ENCODE measurements at places on chromosomes 16 and 17. TPM values are rescaled to one million over a fixed set of nuclear protein-coding genes. Genes with fewer than 3 reads are reported as not detected.

DNA sequence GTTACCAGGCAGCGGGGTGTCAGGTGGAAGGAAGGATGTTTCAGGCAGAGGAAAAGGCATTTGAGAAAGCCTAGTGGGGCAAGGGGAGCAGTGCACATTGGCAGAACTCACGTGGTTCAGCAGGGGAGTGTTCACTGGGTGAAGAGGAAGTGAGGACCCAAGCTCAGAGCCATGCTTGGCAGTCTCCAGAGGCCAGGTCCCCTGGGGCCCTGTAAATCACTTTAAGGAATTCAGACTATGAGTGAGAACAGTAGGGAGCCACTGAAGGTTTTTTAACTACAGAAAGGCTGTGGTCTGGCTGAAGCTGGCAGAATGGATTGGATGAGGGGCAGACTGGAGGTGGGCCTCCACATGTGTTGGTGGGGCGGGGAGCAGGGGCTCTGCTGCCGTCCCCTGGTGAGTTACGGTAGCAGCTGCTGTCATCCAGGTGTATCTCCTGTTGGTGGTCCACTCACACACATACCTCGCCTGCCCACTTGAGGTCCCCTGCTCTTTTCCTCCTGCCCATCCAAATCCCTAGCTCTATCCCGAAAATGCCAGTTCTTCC lies 5.1 kb downstream of the CLEC16A start:
- DNase-seq: no peak
- no peaks in the 10 kb centered on the region for H3K36me3 ChIP-seq
- H3K27ac ChIP-seq: peak overlapping the region; percentile 28
- no peaks in the 10 kb centered on the region for H3K27me3 ChIP-seq

DNA sequence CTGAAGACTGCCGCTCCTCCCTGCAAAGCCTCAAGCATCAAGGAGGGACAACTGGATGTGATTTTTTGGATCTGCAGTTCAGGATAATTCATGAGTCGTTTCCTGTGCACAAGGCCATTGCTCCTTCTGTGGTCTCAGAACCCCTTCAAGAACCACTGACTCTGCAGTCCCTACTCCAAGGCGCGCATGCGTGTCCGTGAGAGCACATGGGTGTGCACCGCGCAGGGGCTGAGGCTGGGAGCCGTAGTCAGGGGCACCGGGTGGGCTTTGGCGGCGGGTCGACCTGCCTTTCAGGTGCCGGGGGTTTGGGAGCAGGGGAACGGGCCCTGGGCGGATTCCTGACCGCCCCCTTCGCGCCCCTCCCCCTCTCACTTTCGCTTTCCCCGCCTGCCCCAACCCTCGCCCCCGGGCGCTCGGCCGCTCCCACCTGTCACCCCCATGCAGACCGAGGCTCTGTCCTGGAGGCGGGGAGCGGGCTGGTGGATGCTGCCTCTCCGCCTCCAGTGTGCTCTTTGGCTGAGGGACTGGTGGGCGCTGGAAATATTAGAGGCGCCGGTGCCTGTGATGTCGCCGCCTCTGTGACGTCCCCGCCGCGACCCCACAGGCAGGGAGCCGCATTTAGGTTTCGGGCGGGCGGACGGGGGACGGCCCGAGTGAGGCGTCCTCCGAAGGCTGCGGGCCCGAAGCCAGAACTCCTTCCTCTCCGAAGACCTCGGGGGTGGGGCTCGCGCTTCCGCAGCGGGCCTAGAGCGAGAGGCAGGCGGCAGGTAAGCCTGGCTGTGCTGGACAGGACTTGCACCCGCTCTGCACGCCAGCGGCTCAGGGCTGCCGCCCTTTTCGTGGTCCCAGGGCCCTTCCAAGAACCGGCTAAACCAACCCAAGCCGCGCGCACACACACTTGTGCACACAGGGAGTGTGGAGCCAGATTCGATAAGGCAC lies at the start of gene SPATA32:
TSS of gene SPATA32 (minus strand) at position 518 of the 939 bp plus-strand sequence. CDS start at position 440, 78 bp downstream.
- no peak within 1 kb of the TSS for H3K27ac ChIP-seq
- H3K36me3 ChIP-seq: no peaks in the 10 kb centered on the region
- H3K4me1 ChIP-seq: no peaks in the 10 kb centered on the region
- H3K27me3 ChIP-seq: peaks cover 3% of the 10 kb centered on the region

GRCh38 chr17:8287651-8288335 lies 677 bp upstream of the RANGRF start:
- H3K27ac ChIP-seq: peak overlapping the region; percentile 96
- H3K27me3 ChIP-seq: no peaks in the 10 kb centered on the region
- H3K36me3 ChIP-seq: no peaks in the 10 kb centered on the region
- H3K4me1 ChIP-seq: peaks cover 6% of the 10 kb centered on the region
- H3K4me3 ChIP-seq: peak overlapping the region; percentile 95

DNA sequence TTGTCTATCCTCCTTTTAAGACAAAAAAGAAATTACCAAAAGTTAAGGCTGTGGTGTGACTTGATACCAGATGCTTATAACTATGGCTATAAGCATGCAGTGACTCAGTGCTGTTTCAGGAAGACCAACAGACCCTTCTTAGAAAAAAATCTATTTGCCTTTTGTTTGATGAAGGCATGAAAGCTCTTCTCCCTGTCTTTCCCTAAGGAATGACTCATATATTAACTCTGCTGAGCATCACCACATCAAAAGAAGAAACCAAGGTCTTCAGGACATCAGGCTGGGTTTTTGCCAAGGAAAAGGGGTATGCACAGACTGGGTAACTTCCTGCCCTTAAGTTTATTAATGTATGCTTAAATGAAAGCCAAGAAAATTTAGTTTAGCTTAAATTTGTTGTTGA lies 47.1 kb downstream of the VMP1 start:
- H3K4me3 ChIP-seq: no peak overlapping the region
- no peak overlapping the region for H3K27ac ChIP-seq
- DNase-seq: no peak
- no peaks in the 10 kb centered on the region for H3K27me3 ChIP-seq
- H3K36me3 ChIP-seq: peaks cover 3% of the 10 kb centered on the region

DNA sequence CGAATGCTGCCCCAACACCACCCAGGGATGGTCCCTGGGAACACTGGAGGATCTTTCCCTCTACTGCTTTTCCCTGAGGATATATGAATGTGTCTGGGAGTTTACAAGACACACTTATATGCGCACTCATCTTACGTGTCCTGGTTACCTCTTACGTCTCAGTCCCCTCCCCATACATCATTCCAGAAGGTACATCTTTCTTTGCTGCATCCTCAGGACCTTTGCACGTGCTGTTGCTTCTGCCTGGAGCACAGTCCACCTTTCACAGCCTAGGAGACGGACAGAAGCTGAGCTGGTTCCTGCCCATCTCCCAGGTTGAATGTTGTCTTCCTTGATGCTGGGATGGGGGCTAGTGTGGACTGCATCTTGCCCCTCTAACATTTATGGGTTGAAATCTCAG lies 153.0 kb upstream of the FOXF1 start:
- DNase-seq: no peak
- no peaks in the 10 kb centered on the region for H3K4me1 ChIP-seq
- no peak overlapping the region for H3K4me3 ChIP-seq
- H3K27ac ChIP-seq: no peak overlapping the region
- H3K36me3 ChIP-seq: peaks cover 11% of the 10 kb centered on the region
- peaks cover 7% of the 10 kb centered on the region for H3K27me3 ChIP-seq

- H3K27ac ChIP-seq: no peak overlapping the region
- no peak overlapping the region for H3K4me3 ChIP-seq
- H3K27me3 ChIP-seq: no peaks in the 10 kb centered on the region
- no peaks in the 10 kb centered on the region for H3K36me3 ChIP-seq
- DNase-seq: no peak
Measured at GRCh38 chr16:48912360-48912759, 302.4 kb upstream of the N4BP1 start.

DNA sequence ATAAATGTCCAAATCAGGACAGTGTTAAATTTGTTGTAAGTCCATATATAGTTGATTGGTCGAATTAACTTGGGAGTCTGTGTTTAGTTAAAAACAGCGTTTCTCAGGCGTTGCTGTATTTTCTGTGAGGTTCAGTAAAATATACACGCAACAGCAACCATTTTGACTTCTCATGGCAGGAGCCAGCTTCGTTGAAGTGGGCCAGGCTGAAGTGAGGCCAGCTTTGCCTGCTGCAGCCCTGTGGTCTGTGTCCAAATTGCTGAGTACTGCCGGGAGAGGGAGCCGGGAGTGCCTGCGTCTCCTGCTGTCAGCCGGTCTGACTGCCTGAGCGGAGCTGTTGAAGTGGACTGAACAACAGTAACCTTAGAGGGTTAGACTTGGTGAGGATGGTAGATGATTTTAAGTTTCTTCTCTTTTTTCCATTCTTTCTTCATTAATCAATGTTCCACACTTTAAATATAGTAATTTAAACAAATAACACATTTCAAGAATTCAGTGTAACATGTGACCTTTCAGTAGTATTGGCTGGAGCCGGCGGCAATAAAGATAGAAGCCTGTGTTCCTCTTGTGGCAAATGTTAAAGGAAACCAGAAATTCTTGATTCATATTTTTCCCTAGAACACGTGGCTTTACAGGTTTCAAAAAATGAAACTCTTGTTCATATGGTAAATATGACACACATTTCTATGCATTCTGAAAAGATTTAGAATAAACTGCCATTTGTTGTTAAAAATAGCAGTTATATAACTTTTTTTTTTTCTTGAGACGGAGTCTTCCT lies 37.0 kb upstream of the ZNF750 start:
- H3K36me3 ChIP-seq: peaks cover 10% of the 10 kb centered on the region
- H3K27ac ChIP-seq: no peak overlapping the region
- DNase-seq: peak; percentile 75
- peaks cover 1% of the 10 kb centered on the region for H3K27me3 ChIP-seq
- peaks cover 34% of the 10 kb centered on the region for H3K4me1 ChIP-seq
- H3K4me3 ChIP-seq: no peak overlapping the region

GRCh38 chr17:57294629-57295501 lies 38.5 kb downstream of the MSI2 start:
- H3K4me1 ChIP-seq: peaks cover 34% of the 10 kb centered on the region
- H3K4me3 ChIP-seq: peak overlapping the region; percentile 79
- peak overlapping the region; percentile 93 for H3K27ac ChIP-seq
- peaks cover 4% of the 10 kb centered on the region for H3K27me3 ChIP-seq
- peaks cover 21% of the 10 kb centered on the region for H3K36me3 ChIP-seq

DNA sequence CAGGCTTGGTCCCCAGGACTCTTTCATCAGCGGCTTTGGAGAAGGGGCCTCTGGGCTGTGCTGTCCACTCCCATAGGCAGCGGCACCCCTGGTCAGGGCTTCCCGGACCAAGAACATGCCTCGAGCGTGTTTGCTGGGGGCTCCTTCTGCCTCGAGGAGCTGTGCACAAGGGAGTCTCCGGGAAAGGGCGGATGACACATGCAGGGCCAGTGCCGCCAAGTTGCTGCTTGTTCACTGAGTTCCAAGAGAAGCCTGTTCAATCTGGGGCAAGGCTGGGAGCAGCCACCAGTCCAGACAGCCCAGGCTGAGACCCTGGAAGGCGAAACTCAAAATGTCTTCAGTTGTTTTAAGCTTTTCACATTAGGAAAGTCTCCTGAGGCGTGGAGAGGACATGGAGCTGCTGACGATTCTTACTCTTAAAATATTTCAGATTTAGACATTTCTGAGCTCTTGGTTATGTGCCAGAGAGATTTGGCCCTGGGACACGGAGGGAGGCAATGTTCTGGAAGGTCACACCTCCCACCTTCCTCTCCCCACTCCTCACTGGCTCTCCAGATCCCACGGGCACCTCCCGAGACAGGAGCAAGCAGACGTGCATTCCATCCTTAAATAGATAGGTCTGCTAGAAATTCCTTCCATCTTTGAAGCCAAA lies 84.5 kb upstream of the ZNF469 start:
- H3K4me3 ChIP-seq: no peak overlapping the region
- H3K4me1 ChIP-seq: peaks cover 27% of the 10 kb centered on the region
- no peak for DNase-seq
- H3K27me3 ChIP-seq: peaks cover 23% of the 10 kb centered on the region
- peaks cover 5% of the 10 kb centered on the region for H3K36me3 ChIP-seq
- no peak overlapping the region for H3K27ac ChIP-seq

DNA sequence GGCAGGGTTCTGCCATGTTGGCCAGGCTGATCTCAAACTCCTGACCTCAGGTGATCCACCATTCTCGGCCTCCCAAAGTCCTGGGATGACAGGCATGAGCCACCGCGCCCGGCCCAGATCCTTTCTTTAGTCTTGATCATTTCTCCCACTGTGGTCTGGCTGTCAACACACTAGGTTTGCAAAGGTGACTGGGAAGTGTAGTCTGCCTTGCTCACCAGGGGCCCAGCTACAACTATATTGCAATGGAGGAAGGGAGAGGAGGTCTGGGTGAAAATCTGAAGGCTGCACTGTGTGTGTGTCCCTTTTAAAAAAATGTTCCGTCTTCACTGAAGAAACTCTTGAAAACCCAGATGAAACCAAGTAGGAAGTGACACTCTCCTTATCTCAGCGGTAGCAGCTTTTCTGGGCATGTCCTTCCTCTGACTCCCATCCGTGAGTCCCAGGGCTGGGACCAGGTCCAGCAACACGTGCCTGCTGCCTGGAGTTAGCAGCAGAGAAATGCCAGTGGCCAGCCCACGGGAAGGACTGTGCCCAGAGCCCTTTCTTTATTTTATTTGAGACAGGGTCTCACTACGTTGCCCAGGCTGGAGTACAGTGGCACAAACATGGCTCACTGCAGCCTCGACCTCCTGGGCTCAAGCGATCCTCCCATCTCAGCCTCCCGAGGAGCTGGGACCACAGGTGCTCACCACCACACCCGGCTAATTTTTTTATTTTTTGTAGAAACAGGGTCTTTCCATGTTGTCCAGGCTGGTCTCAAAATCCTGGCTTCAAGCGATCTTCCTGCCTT lies 17.8 kb upstream of the KIF19 start:
- no peak for DNase-seq
- H3K4me3 ChIP-seq: no peak overlapping the region
- peaks cover 8% of the 10 kb centered on the region for H3K36me3 ChIP-seq
- H3K27me3 ChIP-seq: peaks cover 8% of the 10 kb centered on the region

DNA sequence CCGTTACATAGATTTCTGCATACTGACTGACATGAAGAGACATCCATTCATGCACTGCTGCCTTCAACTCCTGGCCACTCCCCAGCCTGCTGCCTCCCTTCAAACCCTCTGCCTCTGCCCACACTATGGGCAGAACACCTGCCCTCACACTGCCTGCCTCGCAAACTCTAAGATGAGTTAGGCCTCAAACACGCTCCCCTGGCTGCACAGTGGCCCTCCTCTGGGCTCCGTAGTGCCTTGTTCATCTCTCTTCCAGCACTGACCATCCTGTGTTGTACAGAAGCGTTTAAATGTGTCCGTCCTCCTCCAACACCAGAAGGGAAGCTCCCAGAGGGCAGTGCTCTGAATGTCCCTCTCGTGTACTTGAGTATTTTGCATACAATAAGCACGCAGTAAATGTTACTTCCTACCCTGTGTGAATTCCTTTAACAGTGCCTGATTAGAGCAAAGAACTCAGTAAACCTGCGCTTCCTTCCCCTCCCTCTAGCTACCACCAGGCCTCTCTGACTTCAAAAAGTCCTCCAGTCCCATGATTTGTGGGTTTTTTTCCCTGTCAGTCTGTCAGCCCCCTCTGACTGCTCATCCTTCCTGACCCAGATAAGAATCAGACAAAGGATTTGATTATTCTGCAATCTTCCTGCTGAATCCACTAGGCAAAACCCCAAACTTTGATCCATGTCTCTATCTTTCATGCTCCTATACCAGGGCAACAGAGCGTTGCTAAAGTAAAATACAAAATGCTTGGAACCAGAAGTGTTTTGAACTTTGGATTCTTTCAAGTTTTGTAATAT lies 3.9 kb downstream of the DHX33 start:
- peak overlapping the region; percentile 19 for H3K27ac ChIP-seq
- DNase-seq: no peak
- H3K4me3 ChIP-seq: peak overlapping the region; percentile 30

- H3K27ac ChIP-seq: no peak overlapping the region
- peaks cover 32% of the 10 kb centered on the region for H3K36me3 ChIP-seq
- no peak overlapping the region for H3K4me3 ChIP-seq
- DNase-seq: no peak
- H3K4me1 ChIP-seq: peaks cover 23% of the 10 kb centered on the region
Measured at GRCh38 chr16:50509521-50510341, 38.5 kb upstream of the NKD1 start.

The PIEZO1 gene
- total RNA-seq: 12.3 TPM

The KRT16 gene
- total RNA-seq: not detected

The CRHR1 gene
- total RNA-seq: 0.71 TPM

All from glutamatergic neuron (in vitro differentiated cells).